ENCODE measurements at places on chromosomes 13 and 19.

- no peak for DNase-seq
These were observed 262.5 kb downstream of the DIAPH3 start for GRCh38 chr13:59901191-59901590.

DNA sequence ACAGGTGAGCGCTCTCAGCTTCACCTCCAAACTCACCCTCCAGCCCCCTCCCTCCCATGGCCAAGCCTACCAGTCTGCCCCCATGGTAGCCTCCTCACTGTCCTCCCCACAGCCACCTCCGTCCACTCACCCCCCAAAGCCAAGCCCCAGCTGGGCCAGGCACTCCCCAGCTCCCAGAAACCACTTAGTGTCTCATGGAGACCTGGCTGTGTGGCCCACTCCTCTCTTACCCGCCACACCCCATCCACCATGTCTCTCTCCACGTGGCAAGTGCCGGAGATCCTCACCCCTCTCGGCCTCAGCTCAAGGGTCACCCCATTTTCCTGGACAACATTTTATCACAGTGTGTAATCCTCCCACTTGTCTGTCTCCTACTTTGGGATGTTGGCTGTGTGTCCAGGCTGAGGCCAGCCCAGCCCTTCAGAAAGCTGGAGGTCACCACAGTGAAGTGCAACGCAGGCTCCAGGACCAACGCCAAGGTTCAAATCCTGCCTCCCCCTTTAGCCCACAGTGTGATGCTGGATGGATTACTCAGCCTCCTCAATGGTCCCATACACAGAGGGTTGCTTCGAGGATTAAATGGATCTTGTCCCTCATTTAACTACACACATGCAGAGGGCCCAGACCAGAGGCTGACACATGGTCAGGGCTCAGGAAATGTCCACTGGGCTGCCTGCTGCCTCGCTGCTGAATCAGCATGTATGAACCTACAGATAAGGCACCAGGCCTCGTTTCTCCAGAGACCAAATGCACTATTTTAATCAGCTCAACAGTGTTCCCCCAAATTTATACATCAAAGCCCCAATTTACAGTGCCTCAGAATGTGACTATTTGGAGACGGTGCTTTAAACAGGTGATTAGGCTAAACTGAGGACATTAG, 71.3 kb downstream of the CEBPG start:
- DNase-seq, result peak; percentile 26

DNA sequence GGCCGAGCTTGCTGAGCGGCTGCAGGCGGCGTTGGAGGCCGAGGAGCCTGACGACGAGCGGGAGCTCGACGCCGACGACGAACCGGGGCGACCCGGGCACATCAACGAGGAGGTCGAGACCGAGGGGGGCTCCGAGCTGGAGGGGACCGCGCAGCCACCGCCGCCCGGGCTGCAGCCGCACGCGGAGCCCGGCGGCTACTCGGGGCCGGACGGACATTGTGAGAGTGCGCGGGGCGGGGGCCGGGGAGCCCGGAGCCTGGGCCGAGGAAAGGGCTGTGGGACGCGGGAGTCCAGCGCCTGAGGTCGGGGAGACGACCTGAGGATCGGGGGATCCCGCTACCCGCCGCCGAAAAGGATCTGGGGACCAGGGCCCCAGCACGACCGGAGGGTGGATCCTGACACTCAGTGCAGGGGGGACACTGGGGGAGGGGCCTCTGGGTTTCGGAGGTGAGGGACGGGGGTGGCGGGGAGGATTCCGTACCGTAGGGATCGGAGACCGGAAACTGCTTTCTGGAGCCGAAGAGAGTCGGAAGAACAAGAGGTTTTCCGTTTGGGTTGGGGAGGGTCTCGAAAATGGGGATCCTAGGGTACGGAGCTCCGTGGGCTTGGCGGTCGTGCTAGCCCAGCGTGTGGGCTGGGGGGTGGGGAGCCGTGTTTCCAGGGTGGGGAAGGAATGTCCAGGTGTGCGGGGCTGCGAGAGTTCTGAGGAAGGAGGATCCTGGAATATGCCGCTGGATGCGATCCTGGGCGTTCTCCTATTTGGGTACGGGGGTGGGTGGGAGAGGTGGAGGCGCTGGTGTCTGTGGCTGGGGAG, 616 bp downstream of the HNRNPUL1 start:
- peak; percentile 77 for DNase-seq

- DNase-seq, result peak; percentile 77
These were observed 5.5 kb upstream of the IFI30 start for GRCh38 chr19:18167975-18168645.

DNA sequence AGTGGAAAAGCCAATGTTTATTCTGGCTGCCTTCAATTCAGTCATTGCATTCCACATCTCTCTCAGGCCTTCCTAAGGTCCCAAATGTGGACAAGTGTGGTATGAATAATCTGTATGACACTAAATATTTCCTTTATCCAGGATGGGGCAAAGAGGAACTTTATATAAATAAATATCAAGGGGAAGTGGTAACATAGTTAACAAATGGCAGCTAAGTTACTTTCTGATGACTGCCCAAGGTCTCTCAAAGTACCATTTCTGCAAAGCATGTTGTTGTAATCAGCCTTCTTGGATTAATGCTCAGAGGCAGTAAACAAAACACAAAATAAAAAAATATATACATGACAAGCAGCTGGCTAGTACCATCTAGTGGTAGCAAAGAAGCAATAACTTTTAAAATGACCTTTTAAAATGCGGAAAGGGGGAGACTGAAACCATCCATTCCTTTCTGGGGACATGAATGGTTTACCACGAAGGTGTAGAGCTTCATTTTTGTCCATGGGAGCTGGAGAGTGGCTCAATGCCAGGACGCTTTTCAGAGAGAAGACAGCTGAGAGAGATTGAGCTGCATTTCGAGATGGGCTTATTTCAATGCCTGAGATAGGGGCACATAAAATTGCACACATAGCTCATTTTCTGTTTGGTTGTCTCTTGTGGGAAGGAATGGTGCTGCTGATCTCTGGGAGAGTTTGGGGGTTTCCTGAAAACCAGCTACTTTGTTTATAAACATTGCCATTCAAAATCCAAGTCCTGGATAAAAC, 259.2 kb downstream of the RFC3 start:
- DNase-seq, result no peak

GRCh38 chr13:52359534-52359933, 46.4 kb downstream of the THSD1 start:
- DNase-seq, result no peak

All from sciatic nerve (tissue), 2 donors.